Naive B cell (primary cell): ENCODE measurements at places on chromosomes 13 and 19. TPM values are rescaled to one million over a fixed set of nuclear protein-coding genes. Genes with fewer than 3 reads are reported as not detected.

Gene KLK13
- not detected for polyA plus RNA-seq

Gene CASP14
- polyA plus RNA-seq: not detected

Gene RNF17
- not detected for polyA plus RNA-seq

Gene SYT3
- 0.11 TPM for polyA plus RNA-seq

Gene DENND1C
- polyA plus RNA-seq: 36.5 TPM

Gene LGI4
- polyA plus RNA-seq: not detected

Gene COX7A1
- not detected for polyA plus RNA-seq

Gene CGB7
- not detected for polyA plus RNA-seq

Gene MEDAG
- not detected for polyA plus RNA-seq

Gene LHB
- polyA plus RNA-seq: not detected

Gene SYCN
- not detected for polyA plus RNA-seq

Gene CCDC122
- polyA plus RNA-seq: 5.1 TPM

Gene NANOS3
- not detected for polyA plus RNA-seq

Gene OR7A5
- polyA plus RNA-seq: not detected
